Endothelial cell of umbilical vein (primary cell): ENCODE measurements at places on chromosomes 11 and 22.

DNA sequence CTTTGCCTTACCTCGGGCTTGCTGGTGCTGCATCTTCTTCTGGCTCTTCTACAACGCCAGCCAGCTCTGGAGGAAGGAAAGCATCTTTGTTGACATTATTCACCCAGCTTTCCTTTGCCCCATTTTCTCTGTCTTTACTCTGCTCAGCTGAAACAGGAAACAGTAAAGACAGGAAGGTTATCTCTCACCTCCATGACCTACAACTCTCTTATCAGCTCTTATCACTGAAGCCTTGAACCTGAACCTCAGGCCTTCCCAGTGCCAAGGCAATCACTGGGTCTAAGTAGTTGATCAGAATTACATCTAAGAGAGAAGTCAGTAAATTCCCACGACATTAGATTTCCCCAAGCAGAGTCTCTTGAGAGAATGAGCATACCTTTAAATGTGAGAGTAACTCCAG is 59.6 kb upstream of the CCDC89 start:
- no peak for DNase-seq

- DNase-seq, result no peak
Measured at GRCh38 chr11:77036398-77036797, 2.2 kb downstream of the B3GNT6 start.

GRCh38 chr22:50048061-50048765 is 9.9 kb downstream of the TTLL8 start:
- DNase-seq, result no peak

DNA sequence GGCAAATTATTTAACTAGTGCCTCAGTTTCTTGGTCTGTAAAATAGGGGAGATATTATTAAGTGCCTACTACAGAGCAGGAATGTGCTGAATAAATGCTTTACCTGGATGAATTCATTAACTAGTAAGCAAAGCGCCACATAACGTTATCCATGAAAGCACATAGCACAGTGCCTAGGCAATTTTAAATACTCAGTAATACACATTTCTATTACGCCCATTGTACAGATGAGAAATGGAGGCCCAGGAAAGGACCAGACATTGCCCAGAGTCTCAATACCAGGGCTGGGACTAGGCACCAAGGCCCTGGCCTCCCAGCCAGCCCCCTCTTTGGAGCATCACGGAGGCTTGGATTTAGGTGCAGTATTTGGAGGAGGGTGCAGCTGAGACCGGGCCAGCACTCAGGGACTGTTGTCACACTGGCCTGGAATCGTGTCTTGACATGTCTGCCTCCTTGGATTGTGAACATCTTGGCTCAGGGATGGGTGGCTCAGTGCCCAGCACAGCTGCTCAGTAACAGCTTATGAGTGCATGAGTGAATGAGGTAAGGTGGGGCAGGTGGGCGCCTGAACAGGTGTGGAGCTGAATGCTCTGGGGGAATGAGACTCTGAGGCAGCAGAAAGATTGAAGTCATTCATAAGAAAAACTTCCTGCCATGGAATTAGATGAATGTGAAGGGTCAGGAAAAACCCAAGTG is 42.1 kb upstream of the TPBGL start:
- no peak for DNase-seq

GRCh38 chr22:46958658-46959057 is 196.2 kb downstream of the TBC1D22A start:
- DNase-seq, result no peak

DNA sequence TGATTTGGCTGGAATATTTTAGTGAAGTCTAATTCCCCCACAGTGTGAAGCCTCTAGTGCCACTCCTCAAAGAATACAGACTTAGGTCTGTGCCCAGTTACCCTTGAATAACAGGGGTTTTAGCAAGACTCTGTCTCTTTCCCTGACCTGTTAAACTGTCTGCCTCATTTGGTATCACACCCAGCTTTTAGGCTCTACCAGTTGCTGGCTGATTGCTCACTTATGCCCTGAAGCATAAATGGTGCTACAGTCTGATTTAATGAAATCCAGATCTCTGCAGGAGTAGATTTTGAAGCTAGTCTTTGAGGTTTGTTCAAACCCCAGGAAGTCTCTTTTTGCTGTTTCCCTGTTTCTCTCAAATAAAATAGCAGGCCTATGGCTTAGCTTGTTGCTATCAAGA is 45.2 kb upstream of the LIPT2 start:
- DNase-seq, result no peak

DNA sequence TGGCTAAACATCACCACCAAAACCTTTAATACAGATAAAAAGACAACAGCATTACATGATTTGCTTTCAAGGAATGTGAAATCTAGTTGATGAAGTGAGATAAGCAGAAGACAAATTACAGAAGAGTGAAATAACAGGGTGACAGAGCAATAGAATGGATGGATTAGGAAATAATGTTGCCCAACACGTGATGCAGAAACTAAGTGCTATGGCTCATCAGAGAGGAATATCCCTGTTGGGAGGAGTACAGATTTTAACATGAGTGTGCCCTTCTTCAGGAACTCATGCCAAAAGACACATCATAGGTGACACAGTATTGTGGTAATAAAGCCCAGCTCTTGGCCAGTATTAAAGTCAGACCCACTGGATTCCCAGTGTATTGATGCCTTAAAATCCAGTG is 176.6 kb upstream of the RAG2 start:
- DNase-seq, result no peak

DNA sequence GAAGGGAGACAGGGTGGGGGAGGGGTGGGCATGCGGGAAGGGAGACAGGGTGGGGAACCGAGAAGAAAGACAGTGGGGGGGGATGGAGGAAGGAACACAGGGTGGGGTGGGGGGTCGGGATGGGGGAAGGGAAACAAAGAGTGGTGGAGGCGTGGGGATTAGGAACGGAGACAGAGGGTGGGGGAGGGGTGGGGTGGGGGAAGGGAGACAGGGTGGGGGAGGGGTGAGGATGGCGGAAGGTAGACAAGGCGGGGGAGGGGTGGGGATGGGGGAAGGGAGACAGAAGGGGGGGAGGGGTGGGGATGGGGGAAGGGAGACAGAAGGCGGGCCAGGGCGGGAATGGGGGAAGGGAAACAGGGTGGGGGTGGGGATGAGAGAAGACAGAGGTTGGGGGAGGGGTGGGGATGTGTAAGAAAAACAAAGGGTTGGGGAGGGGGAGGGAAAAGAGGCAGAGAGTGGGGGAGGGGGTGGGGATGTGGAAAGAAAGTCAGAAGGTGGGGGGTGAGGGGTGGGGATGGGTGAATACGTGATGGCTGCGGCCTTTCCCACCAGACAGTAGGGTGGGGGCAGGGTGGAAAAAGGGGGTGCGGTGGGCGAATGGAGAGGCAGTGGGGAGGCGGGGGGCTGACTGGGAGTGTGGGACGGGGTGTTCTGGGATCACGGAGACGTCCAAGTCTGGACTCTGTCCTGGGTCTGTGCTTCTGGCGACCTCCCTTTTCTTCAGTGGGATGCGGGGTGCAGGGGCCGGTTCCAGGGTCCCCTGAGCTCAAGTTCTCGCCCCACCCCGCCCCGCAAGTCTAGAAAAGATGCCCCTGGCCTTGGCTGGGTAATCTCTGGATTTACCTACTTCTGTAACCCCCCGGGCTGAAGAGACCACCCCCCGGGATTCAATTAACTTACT is 744 bp downstream of the PRAME start:
- no peak for DNase-seq
